GM12878 (cell line): ENCODE measurements at places on chromosomes 1 and 21. TPM values are rescaled to one million over a fixed set of nuclear protein-coding genes. Genes with fewer than 3 reads are reported as not detected.

GNPAT gene
- polyA plus RNA-seq = 69.3 and 70.6 TPM in 2 replicates

NMNAT1 gene
- 16.7 and 18.2 TPM in 2 replicates for polyA plus RNA-seq

BSND gene
- not detected in 2 replicates for polyA plus RNA-seq

TNFAIP8L2 gene
- polyA plus RNA-seq = 12.8 and 15.7 TPM in 2 replicates

RIT1 gene
- 12.4 and 17.6 TPM in 2 replicates for polyA plus RNA-seq

GBP6 gene
- 0.04 TPM in 1 of 2 replicates, not detected in the other for polyA plus RNA-seq

OR6K3 gene
- polyA plus RNA-seq = not detected in 2 replicates

POU3F1 gene
- polyA plus RNA-seq = not detected in 2 replicates

WNT2B gene
- 0.22 and 0.23 TPM in 2 replicates for polyA plus RNA-seq
